AG09319 (cell line): ENCODE measurements at places on chromosomes 2 and 18.

DNA sequence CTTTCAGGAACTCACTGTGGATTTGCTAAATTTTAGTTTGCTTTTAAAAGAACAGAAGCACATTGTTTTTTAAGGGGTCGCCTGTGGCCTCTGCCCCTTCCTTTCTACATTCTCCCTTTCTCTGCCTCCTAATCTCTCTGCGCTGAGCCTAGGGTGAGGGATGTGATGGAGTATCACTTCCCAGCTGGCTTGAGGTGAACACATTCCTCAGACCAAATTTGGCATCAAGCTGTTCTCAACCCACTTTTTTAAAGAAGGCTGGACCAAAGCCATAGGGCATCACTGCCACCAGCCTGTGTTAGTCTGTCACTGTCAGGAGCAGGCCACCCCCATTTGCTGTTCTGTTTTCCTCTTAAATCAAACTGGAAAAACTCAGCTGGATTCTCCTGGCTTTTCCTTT, 27.4 kb downstream of the EIF4E2 start:
- DNase-seq: no peak

DNA sequence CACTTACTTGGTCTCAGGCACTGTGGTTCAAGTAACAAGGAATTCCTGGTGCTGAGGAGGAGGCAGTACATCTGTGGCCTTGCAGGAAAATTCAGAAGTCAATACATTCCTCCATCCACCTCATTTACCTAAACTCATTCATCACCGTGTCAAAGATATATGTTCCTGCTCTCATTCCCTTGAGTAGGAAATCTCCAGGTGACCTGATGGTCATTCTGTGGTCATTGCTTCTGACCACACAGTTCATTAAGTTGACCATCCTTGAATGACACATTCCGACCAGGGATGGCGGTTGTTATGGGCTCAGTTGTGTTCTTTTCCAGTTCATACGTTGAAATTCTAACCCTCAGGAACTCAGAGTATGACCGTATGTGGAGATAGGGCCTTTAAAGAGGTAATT, 2.1 kb upstream of the STK17B start:
- DNase-seq: no peak

- DNase-seq: no peak
Measured at GRCh38 chr2:161745866-161746614, 121.8 kb downstream of the SLC4A10 start.

DNA sequence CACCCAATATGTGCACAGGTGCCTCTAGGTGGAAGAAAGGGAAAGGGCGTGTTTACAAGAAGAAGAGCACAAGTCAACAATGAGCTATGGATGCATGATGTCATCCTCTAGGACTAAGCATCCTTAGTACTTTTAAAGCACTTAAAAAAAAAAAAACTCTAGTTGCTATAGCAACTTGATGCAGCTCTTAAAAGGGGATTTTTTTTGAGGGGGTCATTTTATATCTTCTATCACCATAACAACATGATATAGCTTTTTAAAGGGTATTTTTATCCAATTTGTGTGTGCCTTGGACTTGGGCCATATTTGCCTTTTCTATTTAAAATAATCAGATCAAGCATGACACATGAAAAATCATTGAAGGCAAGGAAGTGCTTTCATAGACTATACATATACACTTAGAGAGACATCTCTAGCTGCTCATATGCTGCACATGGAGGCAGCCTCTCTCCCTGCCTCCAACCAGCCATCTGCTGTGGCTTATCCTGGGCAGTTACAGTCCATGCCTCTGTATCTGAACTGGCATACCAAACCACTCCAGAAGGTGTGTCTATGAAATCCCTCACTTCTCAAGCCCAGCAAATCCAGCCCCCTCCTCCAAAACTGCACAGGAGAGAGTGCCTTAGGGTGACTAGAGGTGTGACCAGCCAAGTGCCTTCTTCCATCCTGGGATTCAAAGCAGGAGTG, 165.4 kb downstream of the MSH2 start:
- DNase-seq: no peak

- DNase-seq: no peak
Measured at GRCh38 chr2:143903172-143903856, 616.6 kb downstream of the ZEB2 start.

GRCh38 chr2:1864301-1864980, 120.1 kb upstream of the PXDN start:
- no peak for DNase-seq

- no peak for DNase-seq
Measured at GRCh38 chr2:212299943-212300342, 238.7 kb downstream of the ERBB4 start.

- peak; percentile 14 for DNase-seq
Measured at GRCh38 chr2:223247136-223247535, 195.1 kb downstream of the KCNE4 start.

- DNase-seq: no peak
Measured at GRCh38 chr2:46246790-46247189, 50.4 kb upstream of the EPAS1 start.

GRCh38 chr2:207352978-207353671, 176.6 kb upstream of the CREB1 start:
- no peak for DNase-seq

GRCh38 chr2:146251328-146251727, 1593.5 kb upstream of the ACVR2A start:
- DNase-seq: no peak

- no peak for DNase-seq
Measured at GRCh38 chr2:205216580-205216979, 465.7 kb upstream of the NRP2 start.

GRCh38 chr2:44371445-44371844, 9.7 kb downstream of the CAMKMT start:
- DNase-seq: no peak

- DNase-seq: no peak
Measured at GRCh38 chr18:58787536-58788149, 77.0 kb upstream of the ZNF532 start.

GRCh38 chr2:99485411-99485810, 4.4 kb downstream of the REV1 start:
- no peak for DNase-seq

DNA sequence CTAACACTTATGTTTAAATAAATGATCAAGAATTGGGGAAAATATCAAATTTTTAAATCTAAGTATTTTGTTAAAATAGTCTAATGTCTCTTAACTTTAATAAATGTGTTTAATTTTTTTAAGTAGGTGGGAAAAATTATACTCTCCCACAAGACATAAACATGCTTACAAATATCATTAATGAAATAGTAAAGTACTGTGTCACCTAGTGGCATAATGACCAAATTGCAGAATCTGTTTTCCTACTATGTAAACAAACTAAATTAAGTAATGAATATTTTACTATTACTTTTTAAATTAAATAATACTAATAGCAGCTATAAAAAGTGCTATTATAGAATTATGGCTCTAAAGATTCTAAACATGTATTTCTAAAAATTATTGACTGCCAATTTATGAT, 52.0 kb upstream of the CHAC2 start:
- DNase-seq: no peak

DNA sequence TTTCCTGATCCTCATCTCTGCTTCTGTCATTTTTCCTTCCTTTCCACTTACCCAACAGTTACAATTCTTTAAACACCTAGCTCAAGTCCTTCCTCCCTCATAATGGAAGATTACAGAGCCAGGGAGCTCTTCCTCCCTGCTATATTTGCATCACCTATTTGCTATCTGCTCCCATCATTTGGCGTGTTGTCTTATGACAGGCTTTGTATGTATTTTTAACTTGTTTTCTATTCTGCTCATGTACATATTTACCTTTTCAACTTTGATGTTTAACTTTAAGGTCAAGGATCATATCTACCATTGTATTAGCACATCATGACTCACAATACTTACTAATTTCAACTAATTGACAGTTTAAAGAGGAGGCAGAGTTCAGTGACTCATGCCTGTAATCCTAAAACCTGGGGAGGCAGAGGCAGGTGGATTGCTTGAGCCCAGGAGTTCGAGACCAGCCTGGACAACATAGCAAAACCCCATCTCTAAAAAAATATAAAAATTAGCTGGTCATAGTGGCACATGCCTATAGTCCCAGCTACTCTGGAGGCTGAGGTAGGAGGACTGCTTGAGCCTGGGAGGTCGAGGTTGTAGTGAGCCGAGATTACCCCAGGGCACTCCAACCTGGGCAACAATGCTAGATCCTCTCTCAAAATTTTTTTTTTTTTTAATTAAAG, 308.0 kb upstream of the STON1 start:
- DNase-seq: no peak

GRCh38 chr18:43846299-43846698, 569.0 kb upstream of the SYT4 start:
- DNase-seq: no peak

GRCh38 chr18:8069708-8070107, 502.6 kb downstream of the PTPRM start:
- no peak for DNase-seq

GRCh38 chr2:238167761-238168160, 9.0 kb downstream of the ERFE start:
- no peak for DNase-seq

- DNase-seq: no peak
Measured at GRCh38 chr2:173521450-173522192, 166.9 kb downstream of the CDCA7 start.

- no peak for DNase-seq
Measured at GRCh38 chr2:104889291-104889959, 35.5 kb downstream of the POU3F3 start.

GRCh38 chr18:76752400-76752799, 70.0 kb upstream of the ZNF236 start:
- DNase-seq: no peak

GRCh38 chr18:55262021-55262560, 302.8 kb upstream of the CCDC68 start:
- DNase-seq: no peak

- no peak for DNase-seq
Measured at GRCh38 chr2:9517118-9517782, 38.4 kb downstream of the ADAM17 start.

GRCh38 chr18:66393463-66393862, 210.4 kb downstream of the CDH19 start:
- no peak for DNase-seq

DNA sequence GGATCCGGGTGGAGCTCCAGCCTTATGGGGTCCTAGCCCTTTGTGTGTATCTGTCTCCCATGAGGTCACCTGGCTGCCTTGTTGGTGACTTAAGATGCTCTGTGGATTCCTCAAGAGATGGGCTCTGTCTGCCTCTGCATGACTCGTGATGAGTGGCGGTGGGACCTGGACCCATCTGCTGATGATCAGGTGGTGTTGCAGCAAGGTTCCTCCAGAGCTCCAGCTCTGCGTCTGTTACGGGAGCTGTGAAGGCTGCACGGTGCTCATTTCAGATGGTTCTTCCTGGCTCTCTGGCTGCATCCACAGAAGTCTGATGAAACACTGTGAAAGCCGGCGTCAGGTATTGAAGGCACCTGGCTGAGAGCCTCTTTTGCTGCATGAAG, 2.4 kb downstream of the AGAP1 start:
- DNase-seq: no peak

GRCh38 chr2:240323601-240324291, 111.7 kb upstream of the GPC1 start:
- DNase-seq: no peak

DNA sequence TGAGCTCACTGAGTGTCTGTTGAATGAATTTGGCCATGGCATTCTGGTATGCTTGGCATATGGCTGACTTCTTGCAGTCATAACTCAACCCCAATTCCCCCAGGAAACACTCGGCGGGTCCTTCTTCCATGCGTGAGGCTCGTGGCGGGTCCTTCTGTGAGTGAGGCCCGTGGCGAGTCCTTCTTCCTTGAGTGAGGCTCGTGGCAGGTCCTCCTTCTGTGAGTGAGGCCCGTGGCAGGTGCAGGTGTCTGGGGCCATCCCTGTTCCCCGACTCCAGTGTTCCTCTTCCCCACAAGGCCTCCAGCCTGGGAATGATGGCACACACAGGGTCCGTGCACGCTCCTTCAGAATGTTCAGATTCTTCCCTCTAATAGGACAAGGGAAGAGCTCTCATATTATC, 169.0 kb downstream of the EIPR1 start:
- no peak for DNase-seq

DNA sequence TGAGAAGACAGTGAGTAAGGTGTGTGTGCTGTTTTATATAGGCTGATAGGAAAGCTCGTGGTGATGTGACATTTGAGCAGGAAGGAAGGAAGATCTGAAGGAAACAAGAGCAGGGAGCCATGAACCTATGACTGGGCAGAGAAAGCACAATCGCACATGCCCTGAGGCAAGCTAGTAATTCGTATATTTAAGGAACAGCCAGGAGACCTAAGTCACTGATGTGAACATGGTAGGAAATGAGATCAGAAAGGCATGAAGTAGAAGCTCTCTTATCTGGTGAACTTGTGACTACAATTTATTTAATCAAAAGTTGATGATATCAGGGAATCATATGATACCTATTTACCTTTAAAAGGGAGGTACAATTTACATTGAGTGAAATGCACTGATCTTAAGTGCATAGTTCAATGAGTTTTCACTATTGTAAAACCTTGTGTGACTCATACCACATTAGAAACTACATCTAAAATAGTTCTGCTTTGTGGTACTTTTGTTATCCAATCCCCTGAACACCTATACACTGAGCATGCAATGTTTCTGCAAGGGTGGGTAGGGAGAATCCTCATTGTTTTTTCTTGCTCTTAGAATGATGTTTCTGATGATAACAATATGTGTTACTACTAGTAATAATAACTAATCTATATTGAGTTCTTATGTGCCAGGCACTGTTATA, 67.5 kb downstream of the GALNT13 start:
- no peak for DNase-seq

DNA sequence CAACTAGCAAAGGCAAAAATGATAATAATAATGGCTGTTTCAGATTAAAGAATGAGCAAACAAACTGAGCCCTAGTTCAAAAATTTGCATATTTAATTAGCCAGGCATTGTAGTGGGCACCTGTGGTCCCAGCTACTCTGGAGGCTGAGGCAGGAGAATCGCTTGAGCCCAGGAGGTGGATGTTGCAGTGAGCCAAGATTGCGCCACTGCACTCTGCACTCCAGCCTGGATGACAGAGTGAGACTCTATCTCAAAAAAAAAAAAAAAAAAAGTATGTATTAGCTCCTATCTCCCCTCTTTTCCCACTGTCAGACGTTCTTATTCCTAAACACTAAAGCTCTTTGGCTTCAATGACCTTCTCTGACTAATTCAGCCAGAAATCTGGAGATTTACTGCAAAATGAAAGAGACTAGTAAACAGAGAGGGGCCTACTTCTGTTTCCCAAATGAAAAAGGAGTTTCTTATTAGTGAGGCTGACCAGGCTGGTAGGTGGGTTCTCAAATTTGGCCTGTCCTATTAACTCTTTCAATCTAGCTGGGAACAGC, 3.9 kb upstream of the SRBD1 start:
- DNase-seq: no peak

DNA sequence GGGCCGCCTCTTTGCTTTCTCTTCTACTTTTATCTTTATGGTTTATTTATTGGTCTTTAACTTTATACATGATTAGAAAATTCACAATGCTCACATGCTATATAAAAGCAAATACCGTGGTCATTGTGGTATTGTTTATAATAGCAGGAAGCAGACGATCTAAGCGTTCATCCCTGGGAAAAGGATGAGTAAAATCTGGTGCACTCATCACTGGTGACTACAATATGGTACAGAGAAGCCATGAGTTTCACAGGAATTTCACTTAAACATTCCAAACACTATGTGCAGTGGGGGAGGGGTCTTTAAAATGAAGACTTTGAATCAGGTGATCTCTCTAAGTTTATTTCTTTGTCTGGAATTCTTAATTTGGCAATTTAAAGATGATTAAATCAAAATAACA, 97.9 kb downstream of the SCN3A start:
- no peak for DNase-seq
